ENCODE measurements at places on chromosomes 1 and 21. TPM values are rescaled to one million over a fixed set of nuclear protein-coding genes. Genes with fewer than 3 reads are reported as not detected.

DNA sequence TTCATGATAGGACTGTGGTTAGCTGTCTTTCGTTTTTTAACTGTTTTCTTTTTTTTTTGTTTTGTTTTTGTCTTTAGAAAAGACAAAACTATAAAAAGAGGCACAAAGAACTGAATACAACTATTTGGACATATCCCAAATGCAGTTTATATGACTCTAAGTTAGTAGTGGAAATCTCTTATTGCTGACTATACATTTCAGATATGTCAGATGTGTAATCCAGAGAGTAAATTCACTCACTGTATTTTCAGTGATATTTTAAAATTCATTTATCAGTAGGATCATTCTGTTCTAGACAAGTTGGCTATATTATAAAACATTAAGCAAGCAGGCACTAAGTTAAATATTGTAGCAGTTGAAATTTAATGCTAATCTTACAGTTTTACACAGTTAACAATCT, 5.7 kb downstream of the RAP1A start:
- no peaks in the 10 kb centered on the region for H3K36me3 ChIP-seq
- H3K27me3 ChIP-seq: no peaks in the 10 kb centered on the region
- peaks cover 17% of the 10 kb centered on the region for H3K4me1 ChIP-seq
- DNase-seq: no peak
- no peak overlapping the region for H3K27ac ChIP-seq

DIPK1A gene
- 3.8 TPM for total RNA-seq

DPT gene
- not detected for total RNA-seq

LRIG2 gene
- 28.4 TPM for total RNA-seq
